ENCODE measurements at places on chromosomes 4 and X.

- DNase-seq: no peak
These were observed 56.3 kb upstream of the LCORL start for GRCh38 chr4:18077808-18078207.

GRCh38 chr4:71229477-71230270 is 109.1 kb upstream of the SLC4A4 start:
- DNase-seq: no peak

GRCh38 chr4:14222377-14223029 is 595.0 kb upstream of the BOD1L1 start:
- DNase-seq: no peak

- no peak for DNase-seq
These were observed 8.3 kb downstream of the GAB3 start for GRCh38 chrX:154742613-154743012.

DNA sequence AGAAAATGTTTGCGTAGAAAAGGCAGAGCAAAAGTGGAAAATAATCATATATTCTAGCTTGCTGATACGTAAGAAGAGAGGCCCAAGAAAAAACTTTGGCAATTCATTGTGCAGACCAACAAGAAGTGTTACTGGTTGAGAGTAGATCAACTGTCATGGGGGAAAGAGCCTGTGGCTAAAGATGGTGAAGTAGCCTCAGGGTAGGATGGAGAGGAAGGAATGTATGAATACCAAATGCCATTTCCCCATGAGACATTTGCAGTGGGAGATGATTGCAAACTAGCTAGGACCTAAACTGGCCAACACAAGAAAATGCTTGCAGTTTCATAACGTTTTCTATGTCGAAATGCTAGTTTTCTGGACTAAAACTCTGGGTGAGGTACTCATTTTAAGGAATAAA is 47.7 kb upstream of the ADGRL3 start:
- no peak for DNase-seq
